ENCODE measurements at places on chromosomes 7 and 10. TPM values are rescaled to one million over a fixed set of nuclear protein-coding genes. Genes with fewer than 3 reads are reported as not detected.
A peak's percentile ranks its signal among the peaks of the same experiment; 100 is the strongest.

The TFPI2 gene
- total RNA-seq = 113 TPM

The RBP3 gene
- total RNA-seq = not detected

The PRLHR gene
- total RNA-seq = not detected

The KRIT1 gene
- 26.8 TPM for total RNA-seq

DNA sequence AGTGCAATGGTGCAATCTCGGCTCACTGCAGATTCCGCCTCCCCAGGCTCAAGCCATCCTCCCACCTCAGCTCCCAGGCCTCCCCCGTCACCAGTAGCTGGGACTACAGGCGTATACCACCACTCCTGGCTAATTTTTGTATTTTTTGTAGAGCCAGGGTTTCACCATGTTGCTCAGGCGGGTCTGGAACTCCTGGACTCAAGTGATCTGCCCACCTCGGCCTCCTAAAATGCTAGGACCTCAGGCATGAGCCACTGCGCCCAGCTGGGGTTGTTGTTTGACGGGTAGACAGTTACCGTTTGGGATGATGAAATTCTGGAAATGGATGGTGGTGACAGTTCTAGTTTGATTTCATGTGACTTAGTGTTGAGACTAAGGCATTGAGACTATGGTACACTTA is 15.3 kb downstream of the CALML3 start:
- no peak for DNase-seq

- no peak for DNase-seq
These were observed 83.6 kb upstream of the TMEM106B start for GRCh38 chr7:12127455-12127854.

- no peak for DNase-seq
These were observed 71.9 kb upstream of the STK17A start for GRCh38 chr7:43511029-43511428.

DNA sequence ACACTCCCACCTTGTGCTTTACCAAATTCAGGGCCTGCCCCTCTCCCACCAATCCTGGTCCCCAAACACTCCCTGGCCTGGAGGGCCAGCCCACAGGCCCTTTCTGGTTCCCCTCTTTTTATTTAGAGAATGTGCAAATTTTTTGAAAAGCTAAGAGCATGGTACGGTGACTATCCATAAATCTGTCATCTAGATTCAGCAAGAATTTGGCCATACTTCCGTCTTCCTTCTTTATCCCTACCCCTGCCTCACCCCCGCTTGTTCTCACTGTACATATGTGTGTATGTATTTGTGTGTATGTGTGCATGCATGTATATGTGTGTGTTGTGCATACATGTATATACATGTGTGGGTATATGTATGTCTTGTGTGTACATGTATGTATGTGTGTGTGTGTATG is 8.1 kb upstream of the TBRG4 start:
- no peak for DNase-seq

DNA sequence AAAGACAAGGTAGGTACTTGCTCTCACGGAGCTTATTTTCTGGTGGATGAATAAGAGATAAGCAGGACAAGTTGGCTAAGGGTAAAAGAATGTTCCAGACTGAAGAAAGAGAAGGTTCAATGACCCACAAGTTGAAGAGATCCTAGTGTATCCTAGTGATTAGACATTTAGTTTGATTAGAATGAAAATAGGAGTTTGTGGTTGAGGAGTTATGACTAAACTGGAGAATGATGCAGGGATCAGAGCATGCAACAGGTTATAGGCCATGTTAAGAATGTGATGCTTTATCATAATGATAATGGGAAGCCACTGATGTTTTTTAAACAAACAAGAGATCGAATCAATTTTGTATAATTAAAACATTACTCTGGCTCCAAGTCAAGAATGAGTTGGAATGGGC is 357.2 kb downstream of the HPSE2 start:
- peak; percentile 4 for DNase-seq

DNA sequence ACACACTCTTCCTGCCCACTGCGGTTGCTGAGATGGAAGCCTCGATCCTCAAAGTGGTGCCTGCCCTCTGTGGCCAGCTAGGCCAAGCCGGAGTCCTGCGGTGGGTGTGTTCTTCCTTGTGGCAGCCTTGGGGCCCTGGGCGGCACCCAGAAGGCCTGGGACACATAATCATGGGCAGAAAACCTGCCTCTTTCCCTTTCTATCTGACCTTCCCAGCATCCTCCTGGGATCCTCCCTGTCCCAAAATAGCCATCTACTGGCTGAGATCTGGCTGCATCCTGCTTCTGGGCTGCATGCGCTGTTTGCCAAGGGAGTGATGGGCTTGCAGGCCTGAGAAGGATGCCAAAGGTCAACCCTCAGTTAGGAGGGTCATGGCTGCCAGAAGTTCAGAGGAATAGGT is 23.9 kb downstream of the COL13A1 start:
- DNase-seq = no peak

GRCh38 chr10:97811958-97812357 is 37.7 kb upstream of the GOLGA7B start:
- DNase-seq = no peak

DNA sequence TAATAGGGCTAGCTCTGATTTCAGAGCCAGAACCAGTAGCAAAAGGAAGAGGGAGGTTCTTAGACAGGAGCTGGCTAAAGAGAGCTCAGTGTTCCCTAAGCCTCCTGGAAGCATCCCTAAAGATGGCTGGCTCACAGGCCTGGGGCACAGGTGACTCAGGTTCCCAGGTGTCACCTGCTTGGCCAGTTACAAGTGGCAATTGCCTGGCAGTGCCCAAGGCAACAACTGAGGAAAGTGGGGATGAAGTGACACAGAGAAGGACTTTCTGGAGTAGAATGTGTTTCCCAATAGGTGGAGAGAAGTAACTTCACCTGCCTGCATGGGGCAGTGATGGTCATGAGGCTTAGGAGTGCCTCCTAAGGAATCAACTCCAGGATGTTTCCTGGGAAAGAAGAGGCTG is 66.5 kb upstream of the EEPD1 start:
- DNase-seq = no peak

- no peak for DNase-seq
These were observed 77.9 kb downstream of the ZMIZ1 start for GRCh38 chr10:79146611-79147130.

GRCh38 chr7:127819975-127820731 is 168.2 kb downstream of the SND1 start:
- peak; percentile 56 for DNase-seq

DNA sequence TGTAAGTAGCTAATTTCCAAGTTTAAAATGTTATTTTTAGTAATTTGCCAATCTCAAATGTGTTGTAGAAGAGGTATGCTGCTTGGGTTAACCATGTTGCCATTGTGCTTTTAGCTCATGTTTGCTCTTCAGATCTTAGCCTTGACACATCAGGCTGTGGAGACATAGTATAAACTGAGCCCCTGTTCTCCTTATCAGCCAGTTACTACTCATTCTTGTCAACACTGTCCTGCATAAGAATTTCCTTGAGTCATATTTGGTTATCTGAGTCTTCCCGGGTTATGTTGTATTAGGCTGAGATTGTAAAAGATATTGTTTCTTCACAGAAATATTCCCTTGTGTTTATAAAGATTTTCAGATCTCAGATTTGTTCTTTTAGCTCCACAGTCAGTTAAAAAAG is 4.1 kb downstream of the SSBP1 start:
- no peak for DNase-seq

DNA sequence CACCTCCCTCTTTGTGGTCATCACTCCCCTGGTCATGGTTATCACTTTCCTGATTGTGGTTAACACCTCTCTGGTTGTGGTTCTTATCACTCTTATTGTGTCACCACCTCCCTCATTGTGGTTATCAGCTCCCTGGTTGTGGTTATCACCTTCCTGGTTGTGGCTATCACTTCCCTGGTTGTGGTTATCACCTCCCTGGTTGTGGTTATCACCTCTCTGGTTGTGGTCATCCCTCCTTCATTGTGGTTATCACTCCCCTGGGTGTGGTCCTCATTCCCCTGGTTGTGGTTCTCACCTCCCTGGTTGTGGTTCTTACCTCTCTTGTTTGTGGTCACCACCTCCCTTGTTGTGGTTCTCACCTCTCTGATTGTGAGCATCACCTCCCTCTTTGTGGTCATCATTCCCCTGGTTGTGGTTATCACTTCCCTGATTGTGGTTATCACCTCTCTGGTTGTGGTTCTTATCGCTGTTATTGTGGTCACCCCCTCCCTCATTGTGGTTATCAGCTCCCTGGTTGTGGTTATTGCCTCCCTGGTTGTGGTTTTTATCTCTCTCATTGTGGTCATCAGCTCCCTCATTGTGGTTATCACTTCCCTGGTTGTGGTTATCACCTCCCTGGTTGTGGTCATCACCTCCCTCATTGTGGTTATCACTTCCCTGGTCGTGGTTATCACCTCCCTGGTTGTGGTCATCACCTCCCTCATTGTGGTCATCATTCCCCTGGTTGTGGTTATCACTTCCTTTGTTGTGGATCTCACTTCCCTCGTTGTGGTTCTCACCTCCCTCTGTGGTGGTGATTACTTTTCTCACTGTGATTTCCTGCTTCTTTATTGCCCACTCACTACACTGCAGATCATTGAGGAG is 106.7 kb downstream of the GPR26 start:
- no peak for DNase-seq

- no peak for DNase-seq
These were observed 110.2 kb downstream of the SEM1 start for GRCh38 chr7:96599288-96599936.

DNA sequence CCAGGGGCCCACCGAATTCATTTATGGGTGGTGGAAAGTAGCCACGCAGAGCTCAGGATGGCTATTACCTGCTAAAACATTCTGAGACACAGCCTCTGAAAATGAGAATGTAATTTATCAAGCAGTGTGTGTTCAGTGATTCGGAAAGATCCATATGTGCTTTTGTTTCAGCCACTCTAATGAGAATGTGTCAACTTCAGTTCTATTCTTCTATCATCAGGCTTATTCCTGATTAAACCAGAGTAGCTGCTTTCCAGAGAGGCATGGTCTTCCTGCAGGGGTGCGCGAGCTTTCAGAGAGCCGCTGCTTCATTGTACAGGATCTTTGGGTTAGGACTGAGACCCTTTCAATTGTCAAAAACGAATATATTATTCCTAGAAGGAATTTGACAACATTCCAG is 167.6 kb downstream of the OTUD1 start:
- no peak for DNase-seq

DNA sequence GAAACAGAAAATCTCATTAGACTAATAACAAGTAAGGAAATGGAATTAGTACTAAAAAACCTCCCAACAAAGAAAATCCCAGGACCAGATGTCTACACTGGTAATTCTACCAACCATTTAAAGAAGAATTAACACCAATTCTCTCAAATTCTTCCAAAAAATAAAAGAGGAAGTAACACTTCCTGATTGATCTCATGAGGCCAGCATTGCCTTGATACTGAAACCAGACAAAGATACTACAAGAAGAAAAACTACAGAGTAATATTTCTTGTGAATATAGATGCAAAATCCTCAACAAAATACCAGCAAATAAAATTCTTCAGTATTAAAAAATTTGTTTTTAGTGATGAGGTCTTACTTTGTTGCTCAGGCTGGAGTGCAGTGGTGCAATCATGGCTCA is 21.3 kb downstream of the GCK start:
- no peak for DNase-seq

GRCh38 chr7:5773661-5774086 is 7.8 kb downstream of the RNF216 start:
- peak; percentile 94 for DNase-seq

Measured in Daoy (cell line).